ENCODE measurements at places on chromosomes 2 and 18.

GRCh38 chr2:236536727-236537398 lies 32.8 kb upstream of the ACKR3 start:
- peak; percentile 40 for DNase-seq

- no peak for DNase-seq
Measured at GRCh38 chr2:219698748-219699439, 71.5 kb downstream of the SLC4A3 start.

DNA sequence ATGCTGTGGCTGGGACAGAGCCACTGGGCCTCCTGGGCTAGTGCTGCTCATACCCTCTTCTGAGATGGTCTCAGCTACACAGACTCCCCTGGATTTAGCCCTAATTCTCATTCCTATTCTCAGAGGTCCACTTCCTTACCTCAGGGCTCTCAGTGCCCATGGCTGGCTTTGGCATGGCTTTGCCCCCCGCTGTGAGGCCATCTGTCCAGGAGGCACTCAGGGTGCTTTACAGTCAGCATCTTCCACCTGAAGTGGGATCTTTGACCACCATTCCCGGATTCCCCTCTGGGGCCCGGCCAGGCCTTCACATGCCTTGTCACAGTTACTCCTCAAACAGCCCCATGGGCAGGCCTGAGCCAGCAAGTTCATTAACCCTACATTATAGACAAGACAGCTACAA lies 161.8 kb downstream of the CELF4 start:
- DNase-seq = no peak

GRCh38 chr18:79200546-79201268 lies 131.5 kb downstream of the ATP9B start:
- no peak for DNase-seq

- DNase-seq = no peak
Measured at GRCh38 chr18:25831301-25831701, 259.1 kb downstream of the SS18 start.

GRCh38 chr2:236393101-236393500 lies 128.9 kb upstream of the ASB18 start:
- no peak for DNase-seq

All from CD4-positive, alpha-beta T cell treated with Interferon alpha-2 for 1 hour (primary cell).